ENCODE measurements at places on chromosomes 12 and 14.

GRCh38 chr12:3168223-3169221, 91.3 kb downstream of the TSPAN9 start:
- DNase-seq: no peak

GRCh38 chr14:61747342-61747741, 14.9 kb upstream of the SNAPC1 start:
- no peak for DNase-seq

DNA sequence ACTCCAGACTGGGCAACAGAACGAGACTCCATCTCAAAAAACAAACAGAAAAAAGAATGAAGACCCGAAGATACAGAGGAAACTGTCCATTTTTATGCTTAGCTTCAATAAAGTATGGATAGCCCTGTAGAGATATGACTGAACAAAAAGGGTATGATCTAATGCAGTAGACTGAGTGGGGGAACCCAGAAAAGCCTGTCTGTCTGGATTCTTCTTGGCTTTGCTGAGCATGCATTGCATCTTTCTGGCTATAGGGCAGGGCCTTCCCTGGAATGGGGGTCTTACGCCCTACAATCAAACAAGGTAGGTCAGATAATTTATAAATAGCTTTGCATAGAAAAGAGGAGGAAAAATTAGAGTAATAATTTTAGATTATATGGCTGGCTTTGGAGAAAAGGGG, 10.1 kb downstream of the MIA2 start:
- DNase-seq: no peak

DNA sequence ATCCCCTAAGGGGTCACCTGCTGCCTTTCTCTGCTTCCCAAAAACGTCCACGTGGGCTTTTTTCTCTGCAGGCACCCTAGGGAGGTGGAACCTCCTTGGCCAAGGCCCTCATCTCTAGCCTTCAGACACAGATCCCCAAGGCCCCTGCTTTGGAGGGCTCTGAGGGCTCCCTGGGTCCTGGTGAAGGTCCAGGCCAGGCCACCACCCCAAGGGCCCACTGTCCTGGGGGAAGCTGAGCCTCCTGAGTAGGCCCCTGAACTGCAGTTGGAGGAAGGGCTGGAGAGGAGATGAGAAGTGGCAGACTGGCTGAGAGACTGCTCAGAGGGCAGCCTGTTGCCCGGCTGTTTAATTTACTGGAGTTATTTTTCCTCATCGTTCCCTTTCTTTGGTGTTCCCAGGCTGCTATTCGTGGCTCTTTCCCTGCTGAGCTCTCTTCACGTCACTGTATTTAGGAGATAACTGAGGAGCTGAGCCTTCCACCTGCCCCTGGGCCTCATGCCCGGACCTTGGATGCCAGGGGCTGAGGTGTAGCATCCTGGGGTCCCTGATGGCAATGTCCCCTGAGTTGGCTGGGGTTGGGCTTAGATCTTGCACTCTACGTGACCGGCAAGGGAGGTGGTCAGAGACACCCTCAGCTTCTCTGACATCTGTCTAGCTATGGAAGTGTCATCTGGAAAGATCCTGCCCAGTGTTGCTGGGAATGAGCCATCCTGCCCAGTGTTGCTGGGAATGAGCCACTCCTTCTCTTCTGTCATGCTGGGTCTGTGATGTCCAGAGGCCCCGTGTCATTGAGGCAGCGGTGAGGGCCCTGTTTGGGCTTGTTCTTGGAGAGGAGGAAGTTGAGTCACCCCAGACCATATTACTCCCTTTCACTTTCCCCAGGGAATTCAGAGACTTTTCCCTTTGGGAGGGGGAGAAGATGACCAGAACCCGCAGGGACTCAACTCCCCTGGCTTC, 139.8 kb downstream of the TSPAN9 start:
- no peak for DNase-seq

DNA sequence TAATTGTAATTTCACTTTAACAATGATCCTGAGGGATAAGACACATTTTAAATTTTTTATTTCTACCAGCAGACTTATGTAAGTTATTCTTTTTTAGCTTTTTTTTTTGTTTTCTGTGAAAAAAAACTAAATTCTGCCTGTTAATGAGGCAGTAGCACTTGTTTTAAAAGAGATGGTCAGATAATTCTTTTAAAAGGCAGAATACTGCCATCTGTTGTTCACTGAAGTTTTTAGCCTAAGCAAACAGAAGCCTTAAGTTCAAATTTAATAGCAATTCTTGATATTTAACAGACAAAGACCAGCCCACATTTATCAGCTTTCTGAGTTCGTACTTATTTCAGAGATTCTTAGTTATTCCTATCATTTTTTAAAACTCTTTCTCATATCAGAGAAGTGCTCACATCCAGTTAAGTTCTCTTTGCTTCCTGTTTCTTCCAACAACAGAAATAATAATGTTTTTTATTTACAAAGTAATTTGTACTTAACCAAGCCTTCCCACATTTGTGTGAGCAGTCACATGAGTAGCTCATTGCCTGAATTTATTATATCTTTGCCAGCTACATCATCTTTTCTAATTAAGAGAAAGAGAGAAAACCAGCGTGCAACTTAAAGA, 93.4 kb upstream of the SLCO1C1 start:
- DNase-seq: no peak

DNA sequence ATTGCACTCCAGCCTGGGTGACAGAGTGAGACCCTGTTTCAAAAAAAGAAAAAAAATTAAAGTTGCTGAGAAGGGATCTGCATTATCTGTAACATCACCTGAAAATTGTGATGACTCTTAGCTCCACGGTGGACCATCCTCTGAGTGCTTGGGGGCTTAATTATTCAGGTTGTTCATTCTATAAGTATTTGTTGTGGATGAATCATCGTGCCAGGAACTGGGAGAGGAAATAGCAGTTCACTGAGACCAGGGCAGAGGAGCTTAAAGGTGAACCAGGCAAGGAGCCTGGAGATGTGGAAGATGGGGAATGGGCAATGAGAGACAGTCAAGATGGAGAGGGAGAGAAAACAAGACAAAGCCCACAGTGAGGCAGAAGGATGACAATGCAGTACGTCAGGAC, 25.5 kb upstream of the GSC start:
- DNase-seq: no peak

DNA sequence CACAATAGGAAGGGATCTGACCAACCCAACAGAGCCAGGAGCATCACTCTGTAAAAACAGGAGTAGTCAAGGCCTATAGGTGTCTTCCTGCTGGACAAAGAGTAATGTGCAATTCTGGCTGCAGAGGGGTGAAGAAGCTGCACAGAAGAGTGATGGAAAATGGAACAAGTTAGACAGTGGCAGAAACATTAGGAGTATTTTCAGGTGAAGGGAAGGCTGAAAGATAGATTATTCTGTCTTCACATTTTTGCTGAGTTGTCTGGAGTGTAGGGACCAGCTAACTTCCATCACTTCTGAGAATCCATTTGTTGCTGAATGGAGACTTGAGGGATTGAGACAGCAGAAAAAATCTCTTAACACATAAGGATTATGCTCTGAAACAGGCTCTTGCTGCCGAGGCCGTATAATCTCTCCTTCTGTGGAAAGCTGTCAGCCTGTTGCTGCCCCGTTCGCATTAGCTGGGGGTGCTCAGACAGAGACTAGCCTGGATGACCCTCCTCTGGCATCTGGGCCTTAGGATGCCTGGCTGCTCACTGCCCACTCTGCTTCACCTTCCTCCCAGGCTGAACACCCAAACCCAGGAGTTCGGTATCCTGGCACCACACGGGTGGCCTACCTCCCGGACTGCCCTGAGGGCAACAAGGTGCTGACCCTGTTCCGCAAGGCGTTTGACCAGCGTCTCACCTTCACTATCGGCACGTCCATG, 3.1 kb upstream of the ARHGEF25 start:
- no peak for DNase-seq

DNA sequence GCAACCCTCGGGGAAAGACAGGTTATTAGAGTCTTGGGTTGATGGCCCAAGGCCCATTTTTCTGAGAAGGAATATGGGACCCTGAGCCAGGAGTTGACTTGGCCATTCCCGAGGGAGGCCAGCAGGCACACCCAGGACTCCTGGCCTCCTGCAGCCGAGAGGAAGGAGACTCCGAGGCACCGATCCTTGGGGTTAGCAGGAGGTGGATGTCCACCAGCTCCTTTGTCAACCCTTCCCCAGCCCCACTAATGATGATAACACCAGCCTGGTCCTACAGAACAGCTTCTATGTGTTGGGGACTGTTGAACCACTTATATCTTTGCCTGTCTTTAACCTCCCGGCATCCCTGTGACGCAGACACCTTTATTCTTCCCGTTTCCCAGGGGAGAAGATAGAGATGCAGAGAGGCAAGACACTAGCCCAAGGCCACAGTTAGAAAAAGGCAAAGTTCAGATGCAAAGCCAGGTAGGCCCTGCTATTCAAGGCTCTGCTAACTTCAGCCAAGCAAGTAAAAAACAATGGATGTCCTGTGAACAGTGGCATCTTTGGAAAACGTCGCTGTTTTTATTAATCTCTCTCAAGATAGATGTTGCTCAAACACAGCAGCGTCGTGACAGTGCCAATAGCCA, 767.3 kb upstream of the TBX3 start:
- no peak for DNase-seq

GRCh38 chr14:89430391-89431236, 13.6 kb upstream of the FOXN3 start:
- DNase-seq: no peak

GRCh38 chr12:89278169-89278568, 74.1 kb downstream of the DUSP6 start:
- no peak for DNase-seq

DNA sequence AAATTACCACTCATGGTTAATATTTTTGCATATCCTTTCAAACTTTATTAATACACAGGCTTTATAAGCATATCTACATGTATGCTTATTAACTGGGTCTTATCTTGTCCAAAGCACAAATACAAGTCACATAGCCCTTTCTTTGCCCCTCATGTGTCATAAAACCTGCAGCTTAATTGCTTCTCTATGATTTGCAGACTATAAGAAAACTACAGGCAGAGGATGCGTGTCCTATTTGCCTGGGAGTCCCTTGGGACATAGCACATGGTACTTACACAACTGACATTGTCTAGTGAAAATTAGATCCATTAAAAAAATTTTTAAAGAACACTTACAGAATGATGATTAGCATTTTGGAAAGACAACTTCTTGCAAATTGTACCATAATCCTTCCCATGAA, 190.5 kb upstream of the PLEKHA5 start:
- DNase-seq: peak; percentile 55

GRCh38 chr12:127355061-127355841, 911.7 kb upstream of the TMEM132C start:
- no peak for DNase-seq

GRCh38 chr14:26261368-26262122, 336.3 kb downstream of the NOVA1 start:
- no peak for DNase-seq

GRCh38 chr12:79691511-79692248, 916 bp upstream of the PAWR start:
- DNase-seq: no peak

DNA sequence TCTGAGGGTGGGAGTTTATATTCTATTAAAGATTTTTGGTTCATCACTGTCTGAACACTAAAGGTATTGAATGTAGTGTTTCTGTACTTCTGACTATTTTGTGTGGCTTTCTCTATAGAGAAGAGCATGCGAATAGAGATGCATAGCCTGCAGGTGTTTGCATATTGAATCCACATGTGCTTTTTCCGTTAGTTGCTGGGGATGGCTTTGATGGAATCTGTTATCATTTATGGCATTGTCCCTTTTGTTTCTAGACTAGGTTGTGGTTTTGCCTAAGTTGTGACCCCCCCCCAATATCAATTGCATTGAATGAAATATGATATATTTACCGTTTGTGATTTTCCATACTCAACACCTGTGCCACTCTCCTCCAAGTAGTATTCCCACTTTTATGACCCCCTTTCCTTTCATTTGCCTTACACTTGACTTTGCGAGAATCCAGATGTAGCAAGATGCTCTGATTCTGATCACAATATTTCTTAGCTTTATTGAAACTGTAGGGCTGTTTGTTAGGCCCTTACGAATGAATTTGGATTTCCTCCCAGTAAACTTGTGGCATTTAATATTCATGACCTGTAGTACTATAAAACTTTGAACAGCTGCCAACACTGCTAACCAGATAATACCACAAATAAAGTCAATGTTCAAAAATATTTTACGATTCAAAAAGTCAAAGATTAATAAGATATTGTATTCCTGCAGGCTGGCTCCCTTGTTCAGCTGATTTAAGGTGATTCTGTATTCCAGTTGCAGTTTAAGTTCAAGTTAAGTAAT, 176.4 kb downstream of the TMTC2 start:
- DNase-seq: no peak

GRCh38 chr14:36522347-36522971, 2.4 kb upstream of the NKX2-1 start:
- no peak for DNase-seq

GRCh38 chr12:52151837-52152783, 39.7 kb downstream of the KRT80 start:
- peak; percentile 18 for DNase-seq
